ENCODE measurements at places on chromosomes 2 and 18.

DNA sequence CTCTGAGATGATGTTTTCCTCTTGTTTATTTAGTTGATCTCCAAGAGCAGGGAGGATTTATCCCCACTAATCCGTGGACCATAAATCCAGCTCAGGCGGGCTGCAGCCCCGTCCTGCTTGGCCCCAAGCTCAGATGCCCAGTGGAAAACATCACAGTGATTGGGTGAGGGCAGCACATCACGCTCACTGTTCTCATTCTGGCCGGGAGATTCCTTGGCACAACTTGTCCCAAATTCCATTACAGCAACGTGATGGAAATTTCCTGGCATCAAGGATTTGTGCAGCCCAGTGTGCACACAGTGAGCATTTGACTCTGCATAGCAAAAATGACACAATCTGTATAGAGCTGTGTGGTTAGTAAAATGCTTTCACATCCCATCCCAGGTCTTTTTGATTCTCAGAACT, 96.8 kb downstream of the VAPA start:
- DNase-seq = no peak

DNA sequence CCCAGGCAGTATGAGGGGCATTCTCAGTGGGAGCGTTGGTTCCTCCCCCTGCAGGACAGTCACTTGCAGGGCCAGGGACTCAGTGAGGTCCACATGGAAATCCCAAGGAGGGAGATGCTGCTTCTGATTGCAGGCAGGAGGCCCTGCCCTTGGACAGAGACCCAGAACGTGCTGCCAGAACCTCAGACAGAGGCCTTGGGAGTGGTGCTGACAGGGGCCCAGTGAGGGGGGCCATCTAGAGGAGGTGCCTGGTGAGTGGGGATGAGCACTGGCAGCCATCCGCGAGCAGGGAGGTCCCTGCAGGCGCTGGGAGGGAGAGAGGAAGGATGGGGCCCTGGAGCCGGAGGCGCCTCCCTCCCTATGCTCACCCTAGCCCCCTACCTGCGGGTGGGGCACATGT, 133.1 kb downstream of the DYSF start:
- no peak for DNase-seq

DNA sequence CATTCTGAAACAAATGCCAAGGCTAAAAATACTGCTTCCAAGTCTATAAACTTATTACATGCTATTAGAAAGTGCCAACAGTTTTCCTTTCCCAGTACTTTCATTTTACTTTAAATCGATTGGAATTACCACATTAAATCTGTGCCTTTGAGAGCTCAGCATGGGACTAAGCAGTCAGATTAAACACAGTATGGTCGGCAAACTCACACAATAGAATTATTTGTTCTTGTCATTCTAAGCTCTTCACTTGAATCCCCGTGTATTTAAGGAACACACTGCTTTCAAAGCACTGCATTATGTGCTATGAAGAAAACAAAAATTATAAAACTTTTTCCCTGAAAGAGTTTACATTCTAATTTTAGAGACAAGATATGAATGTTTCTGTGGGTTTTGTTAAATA, 444.4 kb upstream of the SLC39A10 start:
- no peak for DNase-seq

DNA sequence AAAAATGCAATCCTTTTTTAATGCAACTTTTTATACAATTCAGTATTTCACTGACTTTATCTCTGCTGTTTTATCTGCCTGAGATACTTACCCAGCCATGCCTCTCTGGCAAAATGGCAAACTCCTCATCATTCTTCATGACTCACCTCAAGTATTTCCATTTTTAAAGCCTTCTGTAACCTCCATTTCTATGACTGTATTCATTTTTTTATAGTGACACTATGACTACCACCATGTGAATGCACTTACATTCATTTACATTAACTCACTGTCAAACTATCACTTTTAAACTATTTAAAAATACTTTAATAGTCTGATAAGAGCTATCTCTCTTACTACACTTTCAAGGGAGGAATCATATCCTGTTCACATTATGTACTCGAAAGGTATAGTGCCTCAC, 99.4 kb upstream of the SCN7A start:
- DNase-seq = no peak

GRCh38 chr2:55049043-55049820, 1.0 kb downstream of the RTN4 start:
- DNase-seq = no peak

DNA sequence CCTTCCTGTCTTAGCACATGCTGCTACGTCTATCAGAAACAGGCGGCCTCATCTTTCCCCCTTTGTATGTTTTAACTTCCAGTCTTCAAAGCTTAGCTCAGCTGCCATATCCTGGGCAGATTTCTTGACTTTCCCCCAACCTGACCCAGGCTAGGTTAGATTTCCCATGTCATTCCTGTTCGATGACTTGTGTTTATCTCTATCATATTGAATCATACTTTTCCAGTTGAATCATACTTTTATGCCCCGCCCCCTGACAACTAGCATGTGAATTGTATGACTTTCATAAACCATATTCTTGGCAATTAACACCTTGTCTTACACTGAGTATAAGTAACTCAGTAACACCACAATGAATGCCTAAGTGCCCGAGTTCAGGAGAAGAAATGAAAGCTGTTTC, 128.3 kb downstream of the CYRIA start:
- DNase-seq = no peak

GRCh38 chr2:69625078-69625795, 18.3 kb downstream of the AAK1 start:
- DNase-seq = no peak

DNA sequence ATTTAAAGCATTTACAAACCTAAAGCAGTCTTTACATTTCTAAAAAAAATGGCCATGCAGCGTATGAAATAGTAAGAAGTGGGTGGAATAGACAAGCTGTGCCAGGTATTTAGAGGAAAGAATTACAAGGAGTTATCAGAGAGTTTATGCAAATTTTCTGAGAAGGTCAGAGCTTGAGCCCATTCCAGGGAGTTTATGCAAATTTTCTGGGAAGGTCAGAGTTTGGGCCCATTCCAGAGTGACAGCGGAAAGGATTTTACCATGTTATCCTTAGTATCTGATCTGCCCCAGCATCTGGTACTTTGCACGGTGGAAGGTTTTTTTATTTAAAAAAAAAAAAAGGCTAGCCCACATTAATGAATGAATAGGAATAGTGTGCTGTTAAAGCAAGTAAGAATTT, 1.4 kb upstream of the DOK6 start:
- DNase-seq = no peak

- no peak for DNase-seq
Measured at GRCh38 chr2:56583796-56584315, 400.1 kb downstream of the CCDC85A start.

DNA sequence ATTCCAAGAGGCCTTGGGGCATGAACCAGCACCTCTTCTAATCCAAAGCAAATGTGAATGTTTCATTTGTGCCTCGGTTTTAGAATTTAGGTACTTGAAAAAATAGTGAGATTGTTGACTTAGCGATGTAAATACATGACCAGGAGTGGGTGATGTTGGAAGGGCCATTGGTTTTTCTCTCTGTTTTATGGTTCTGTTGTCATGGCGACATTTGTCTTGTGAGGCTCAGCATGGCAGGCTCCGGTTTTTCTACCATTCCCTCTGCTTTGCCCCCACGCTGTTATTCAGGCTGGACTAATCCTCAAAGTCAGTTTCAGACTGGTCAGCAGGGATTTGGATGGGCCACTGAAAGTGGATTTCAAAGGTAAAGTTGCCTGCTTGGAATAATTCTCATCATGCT, 255.4 kb downstream of the ALPK2 start:
- DNase-seq = no peak

DNA sequence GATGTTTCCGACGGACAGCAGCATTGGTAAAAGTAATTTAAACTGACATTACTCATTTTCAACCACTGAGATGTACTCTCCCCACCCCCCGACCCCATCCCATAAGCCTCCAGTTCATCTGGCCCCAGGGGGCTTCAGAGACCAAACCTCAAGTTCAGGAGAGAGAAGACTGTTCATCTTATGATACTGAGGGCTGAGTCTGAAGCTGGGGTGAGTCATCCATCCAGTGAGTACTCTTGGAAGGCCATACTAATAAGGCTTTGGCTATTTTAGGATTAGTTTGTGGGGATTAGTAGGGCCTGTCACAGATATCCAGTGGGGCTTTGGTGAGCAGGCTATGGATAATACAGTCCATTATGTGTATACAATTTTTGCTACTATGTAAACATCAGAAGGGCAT, 125.3 kb upstream of the APCDD1 start:
- no peak for DNase-seq

DNA sequence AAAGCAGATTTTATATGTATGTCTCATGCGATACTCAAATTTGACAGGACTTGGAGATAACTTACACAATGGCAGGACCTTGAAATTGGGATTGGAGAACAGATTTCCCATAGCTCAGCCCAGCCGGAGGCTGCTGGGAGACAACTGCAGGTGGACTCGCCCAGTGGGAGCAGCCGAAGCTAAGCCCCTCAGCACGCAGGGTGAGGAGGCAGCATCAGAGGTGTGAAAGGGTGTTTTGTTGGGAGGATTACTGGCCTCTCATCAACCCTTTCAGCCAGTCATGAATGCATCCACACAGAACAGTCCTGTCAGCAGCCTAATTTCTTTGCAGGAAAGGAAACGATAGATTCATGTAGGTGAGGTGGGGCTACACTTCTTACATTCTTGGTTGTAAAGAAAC, 110.4 kb upstream of the DYNAP start:
- no peak for DNase-seq

GRCh38 chr18:62954366-62954765, 239.0 kb downstream of the PHLPP1 start:
- no peak for DNase-seq

DNA sequence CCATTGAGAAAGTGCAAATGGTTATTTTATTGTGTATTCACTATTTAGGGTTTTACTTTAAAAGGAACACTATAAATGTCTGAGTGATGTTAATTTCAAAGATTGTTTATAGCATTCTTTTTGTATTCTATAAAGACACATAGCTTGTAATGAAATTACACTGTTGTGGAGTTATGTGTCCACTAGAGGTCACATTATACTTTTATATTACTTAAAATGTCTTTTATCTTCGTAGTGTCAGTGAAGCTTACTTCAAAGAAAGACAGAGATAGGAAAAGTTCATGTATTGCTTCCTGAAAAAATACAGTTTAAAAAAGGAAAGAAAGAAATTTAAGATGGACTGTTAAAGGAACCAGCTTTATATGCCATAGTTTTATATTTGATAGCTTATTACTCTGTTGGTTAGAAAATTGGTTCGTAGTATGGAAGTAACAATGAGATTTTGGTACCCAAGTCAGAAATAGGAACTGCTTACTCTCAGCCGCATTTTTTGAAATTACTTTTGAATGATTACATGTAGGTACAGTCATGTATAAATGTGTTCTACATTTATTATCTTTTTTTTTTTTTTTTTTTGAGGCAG, 20.5 kb downstream of the APLF start:
- DNase-seq = no peak

- DNase-seq = no peak
Measured at GRCh38 chr18:51340332-51340731, 142.9 kb upstream of the MEX3C start.

DNA sequence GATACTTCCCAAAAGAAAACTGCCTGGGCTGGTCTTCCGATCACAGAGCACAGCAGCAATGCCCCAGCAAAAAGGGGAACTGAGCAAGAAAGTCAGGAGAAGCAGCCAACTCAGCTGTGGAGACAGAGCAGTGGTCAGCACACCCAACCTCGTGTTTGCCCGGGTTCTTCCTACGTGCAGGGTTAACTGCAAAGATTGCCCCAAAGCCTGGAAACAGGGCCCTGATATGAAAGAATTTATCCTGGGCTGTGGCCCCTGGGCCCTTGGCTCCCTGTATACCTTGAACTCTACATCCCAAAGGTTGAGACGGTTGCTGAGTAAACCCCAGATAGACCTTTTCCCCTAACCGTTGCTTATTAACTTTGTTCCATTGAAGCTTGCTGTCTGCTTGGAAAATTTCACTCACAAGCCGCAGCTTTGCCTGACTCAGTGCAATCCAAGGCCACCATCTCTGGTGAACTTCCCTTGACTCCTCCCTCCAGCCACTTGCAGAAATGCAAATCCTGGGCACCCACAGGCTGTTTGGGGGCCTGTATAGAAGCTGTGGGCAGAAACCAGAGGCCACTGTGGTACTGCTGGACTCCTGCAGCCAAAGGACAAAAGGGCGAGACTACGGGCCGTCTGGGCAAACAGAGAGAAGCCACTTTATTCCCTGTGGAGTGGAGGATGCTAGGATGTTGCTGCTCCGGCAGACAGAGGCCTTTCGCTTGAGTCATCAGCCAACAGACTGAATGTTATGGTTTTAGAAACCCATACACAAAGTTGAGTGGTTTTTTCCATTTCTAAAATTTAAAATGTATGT, 18.2 kb downstream of the NRP2 start:
- no peak for DNase-seq

GRCh38 chr18:9941103-9941502, 27.3 kb downstream of the VAPA start:
- no peak for DNase-seq

DNA sequence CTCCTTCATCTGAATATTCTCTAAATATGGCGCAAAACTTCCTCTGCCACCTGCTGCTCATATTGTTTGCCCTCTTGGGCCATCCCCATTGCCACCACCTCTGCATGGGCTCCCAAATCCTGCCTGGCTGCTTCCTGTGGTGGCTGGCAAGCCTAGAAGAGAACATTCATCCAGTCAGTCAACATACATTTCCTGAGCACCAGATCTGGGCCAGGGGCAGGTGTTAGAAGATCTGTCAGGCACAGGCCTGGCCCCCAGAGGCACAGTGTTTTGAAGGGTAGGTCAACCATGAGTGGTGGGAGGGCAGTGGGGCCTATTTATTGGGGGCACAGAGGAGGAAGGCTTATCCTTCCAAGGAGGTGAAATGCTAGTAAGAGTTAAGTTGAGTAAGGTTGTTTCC, 73.2 kb downstream of the TMEM247 start:
- DNase-seq = no peak

DNA sequence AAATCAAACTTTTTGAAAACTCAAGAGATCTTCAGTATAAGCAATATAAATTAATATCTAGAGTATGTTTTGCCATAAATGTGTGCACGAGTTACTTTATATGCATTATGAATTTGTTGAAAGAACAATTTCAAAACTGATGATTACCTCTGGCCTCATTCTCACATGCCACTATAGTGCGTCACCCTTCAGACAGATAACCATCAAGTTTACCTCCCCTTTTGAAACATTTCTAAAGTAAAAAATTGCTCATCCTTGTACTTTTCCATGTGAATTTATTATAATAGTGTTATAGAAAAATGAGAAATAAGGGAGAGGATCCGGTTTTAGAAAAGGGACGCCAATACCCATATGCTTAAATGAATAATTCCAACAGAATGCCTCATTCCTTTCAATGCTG, 38.3 kb downstream of the ZEB2 start:
- DNase-seq = no peak

GRCh38 chr2:195181059-195181705, 475.8 kb upstream of the SLC39A10 start:
- no peak for DNase-seq

- no peak for DNase-seq
Measured at GRCh38 chr2:63735931-63736330, 105.8 kb upstream of the UGP2 start.

GRCh38 chr2:226759768-226760167, 39.9 kb downstream of the IRS1 start:
- no peak for DNase-seq

GRCh38 chr2:112840068-112840445, 3.5 kb upstream of the IL1B start:
- no peak for DNase-seq

GRCh38 chr2:176174824-176175708, 13.4 kb upstream of the HOXD1 start:
- DNase-seq = no peak
